ENCODE measurements at places on chromosomes 3 and 15.

DNA sequence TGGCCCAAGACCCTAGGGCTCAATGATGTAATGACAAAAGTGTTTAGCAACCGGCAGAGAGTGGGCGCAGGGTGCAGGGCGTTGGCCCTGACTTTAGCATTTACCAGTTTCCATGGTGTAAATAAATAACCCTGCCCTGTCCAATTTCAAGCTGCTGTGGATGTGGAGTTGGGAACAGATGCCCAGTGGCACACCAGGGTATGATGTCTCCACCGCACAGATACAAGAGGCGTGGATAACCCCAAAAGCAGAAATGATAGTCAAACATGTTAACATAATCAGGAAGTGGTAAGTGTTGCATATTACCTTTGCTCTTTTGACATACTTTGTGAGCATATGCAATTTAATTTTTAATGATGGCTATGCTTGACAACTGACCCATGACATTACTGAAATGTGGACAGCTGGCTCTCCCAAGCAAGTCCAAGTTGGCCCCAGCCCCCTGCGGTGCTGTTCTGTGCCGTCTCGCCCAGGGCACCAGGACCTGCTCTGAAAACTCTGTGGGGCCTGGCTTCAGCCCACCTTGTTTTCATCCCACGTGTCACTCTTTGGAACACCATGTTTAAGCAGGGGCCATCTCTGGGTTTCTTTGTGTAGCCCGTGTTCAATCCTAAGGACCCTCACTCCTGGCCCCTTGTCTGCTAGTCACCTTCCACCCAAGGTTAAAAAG is 10.8 kb upstream of the ANPEP start:
- DNase-seq, result no peak

GRCh38 chr3:150798122-150798618 is 35.2 kb upstream of the SIAH2 start:
- DNase-seq, result no peak

DNA sequence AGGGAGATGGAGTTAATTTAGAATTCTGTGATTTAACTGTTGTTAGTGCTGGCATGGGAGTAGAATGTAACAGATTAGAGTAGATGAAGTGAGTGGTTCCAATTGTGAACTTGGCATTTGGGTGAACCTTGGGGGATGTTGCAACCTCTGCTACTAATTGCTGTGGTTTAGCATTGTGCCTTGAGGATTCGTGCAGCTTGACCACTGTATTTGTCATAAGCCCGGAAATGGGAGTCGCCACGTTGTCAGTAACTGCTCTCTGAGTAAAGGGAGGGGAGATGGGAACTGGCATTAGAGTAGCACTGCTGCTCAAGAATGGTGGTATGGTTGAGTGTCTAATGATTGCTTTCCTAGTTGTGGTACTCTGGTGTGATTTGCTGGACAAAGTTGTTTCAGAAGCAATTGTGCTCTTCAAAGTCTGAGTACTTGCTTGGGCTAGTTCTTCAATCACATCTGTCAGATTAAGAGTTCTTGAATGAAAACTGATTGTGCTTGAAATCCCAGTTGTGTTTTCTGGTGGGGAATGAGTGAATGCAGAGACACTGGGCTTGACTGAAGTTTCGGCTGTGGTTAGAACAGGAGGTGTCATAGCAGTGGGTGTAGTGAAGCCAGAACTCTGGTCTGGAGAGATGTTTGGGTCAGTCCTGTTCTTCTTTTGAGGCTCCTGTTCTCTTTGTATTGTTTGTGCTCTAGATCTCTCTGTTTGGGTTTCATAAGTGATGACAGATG is 15.4 kb downstream of the IGSF10 start:
- no peak for DNase-seq

DNA sequence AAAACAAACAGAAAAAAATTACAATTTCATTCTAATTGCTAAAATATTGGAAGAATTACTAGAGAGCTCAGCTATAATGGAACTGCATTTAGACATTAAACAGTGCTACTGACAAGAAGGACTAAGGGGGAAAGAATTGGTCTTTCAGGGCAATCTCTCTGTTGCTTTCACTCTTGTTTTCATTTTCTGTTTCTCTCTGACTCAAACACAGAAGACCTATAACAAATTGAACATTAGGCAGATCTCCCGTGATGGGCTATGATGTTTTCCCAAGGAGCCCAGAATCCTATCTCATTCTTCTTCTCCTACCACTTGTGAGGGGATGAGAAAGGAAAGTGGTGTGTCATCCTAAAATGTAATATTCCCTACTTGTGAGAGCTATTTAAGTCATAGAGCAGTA is 358.0 kb upstream of the TGFBR2 start:
- no peak for DNase-seq

DNA sequence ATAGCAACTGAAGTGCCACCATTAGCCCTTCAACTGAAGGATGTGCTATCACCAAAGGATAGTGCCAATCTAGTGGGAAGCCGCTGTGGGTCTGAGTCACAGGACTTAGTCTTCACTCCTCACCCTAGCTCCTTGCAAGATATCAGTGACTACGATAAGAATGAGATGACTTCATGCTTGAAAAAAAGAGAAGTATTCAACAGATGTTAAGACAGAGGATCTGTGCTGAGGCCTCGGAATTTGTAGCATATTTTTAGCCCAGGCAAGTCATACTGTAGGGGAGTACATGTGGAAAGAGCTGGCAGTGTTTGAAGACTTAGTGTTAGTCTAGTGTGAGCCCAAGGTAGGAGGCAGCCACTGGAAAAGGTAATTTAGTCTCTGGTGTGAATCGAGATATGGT is 270.7 kb upstream of the LRTM1 start:
- DNase-seq, result no peak

DNA sequence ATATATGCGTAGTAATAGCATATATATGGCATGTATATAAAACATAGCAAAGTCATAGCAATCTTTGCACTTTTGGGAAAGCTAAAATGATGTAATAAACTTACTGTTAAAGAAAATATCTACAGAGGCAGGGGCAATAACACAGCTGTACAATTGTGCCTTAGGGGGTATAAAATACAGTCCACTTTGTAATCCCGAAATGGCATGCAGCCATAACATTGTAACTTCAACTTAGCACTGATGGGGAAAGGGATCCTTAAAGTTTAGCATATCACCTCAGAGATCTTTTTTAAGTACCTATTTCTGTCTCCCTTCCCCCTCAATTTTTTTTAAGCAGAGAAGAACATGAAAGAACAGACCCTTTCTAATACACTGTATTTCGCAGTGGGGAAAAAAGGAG is 40.8 kb downstream of the PLD1 start:
- DNase-seq, result no peak

GRCh38 chr3:196414469-196414868 is 17.8 kb downstream of the UBXN7 start:
- DNase-seq, result no peak

GRCh38 chr3:45143673-45144671 is 2.2 kb downstream of the CDCP1 start:
- DNase-seq, result peak; percentile 4

DNA sequence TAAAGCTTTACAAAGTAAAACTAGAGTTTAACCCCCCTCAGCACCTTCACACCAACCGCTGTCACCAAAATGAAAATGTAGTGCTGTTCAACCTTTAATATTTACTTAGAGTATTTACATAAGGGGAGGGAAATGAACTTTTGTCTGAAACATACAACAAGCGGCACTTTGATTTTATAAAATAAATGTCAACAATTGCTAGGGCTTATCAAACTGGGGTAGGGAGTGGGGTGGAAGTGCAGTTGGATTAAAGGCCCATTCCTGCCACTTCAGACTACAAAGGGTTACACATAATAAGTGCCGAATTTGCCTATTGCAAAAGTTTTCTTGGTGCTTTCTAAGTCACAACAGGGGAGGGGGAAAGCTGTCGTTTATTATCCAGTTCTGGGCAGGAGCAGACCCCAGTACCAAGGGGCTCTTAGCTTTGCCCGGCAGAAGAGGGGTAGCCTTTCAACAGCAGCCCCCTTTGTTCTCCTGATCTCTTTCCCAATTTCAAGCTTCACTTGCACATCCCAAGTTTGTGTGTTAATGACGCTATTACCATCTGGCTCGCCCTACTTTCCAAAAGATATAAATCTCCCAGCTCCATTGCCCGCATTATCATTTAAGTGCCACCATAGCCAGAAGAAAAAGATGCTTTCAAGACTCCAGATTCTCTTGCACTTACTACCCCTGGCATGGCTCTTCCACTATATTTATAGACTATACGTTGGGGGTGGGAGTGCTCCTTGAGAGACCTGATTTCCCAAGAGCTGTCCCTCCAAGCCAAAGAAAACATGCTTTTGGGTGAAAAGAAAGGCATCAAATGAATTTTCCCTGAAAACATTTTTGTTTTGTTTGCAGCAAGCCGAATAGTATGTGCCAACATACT is 17.0 kb downstream of the SOX2 start:
- DNase-seq, result no peak

- DNase-seq, result no peak
Observed at GRCh38 chr3:185076219-185076618, 76.6 kb downstream of the C3orf70 start.

DNA sequence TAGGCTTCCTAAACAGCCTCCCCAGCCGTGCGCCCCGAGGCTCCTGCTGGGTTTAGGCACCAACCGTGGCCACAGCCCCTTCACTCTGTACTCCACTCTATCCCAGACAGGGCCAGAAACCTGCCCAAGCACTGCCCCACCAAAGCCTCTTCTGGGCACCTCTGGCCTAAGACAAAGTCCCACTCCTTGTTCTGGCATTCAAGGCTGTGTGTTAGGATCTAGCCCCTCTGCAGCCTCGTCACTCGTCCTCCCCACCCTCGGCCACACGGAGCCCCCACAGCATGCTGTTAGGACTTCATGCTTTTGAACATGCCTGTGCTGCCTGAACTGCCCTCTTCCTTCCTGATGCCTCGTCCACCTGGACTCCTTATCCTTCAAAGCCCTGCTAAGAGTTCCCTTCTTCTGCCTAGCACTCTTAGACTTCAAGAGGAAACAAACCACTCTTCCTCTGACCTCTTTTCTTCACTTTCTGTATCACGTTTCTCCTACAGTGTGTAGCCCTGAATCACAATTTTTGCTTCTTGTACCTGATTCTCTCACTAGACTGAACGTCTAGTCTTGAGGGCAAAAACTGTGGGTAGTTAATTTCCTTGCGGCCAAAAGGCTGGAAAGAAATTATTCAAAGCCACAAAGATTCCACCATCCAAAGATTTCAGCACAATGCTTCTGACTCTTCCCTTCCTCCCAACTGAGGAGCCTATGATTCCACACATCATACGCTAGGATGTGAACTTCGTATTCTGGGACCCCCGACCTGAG is 28.6 kb downstream of the WNT7A start:
- DNase-seq, result no peak

- DNase-seq, result no peak
Observed at GRCh38 chr3:72652395-72652794, 195.8 kb downstream of the SHQ1 start.

DNA sequence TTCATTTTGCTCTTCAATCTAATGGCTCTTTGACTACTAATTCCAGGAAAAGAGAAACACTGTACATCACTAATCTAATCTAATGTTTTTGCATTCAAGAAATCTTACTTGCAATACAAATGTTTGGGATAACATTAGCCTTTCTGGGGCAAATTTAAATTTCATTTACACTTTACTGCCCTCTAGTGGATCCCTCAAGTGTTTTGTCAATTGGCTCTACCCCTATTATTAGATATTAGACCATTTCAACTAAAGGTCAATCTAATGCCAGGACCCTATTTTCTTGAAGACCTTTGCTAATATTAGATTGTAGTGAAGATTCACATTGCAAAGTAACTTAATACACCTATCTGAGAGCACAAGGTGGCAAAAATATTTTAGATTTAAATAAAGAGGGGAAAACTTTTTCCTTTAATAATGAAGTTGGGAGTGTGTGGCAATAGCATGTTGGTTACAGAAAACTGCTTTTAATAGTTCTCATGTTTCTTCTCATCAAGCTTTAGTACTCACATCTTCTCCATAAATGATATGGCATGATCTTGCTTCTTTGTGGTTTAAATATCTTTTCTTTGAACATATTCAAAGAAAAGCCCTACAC is 5.0 kb downstream of the C2CD4A start:
- no peak for DNase-seq

- DNase-seq, result no peak
Observed at GRCh38 chr3:73292220-73292619, 230.8 kb downstream of the EBLN2 start.

- no peak for DNase-seq
Observed at GRCh38 chr3:20125897-20126296, 60.1 kb downstream of the SGO1 start.

DNA sequence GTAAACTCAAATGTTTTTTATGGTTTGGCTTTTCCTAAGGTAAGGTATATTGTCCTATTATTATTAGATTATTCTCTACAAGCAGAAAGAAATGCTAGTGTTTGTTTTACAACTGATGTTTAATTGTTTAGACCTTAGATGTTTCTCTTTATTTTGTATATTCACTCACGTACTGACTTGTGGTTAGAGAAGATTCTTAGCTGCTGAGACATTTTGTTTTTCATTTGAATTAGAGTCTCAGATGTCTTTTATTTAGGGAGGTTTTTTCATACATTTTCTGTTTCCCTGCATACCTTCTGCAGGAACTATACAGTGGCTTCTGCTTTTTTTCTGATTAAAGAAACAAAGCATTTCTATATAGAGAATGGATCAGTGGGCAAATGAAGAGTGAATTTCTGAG is 110.9 kb downstream of the MYRIP start:
- DNase-seq, result no peak

DNA sequence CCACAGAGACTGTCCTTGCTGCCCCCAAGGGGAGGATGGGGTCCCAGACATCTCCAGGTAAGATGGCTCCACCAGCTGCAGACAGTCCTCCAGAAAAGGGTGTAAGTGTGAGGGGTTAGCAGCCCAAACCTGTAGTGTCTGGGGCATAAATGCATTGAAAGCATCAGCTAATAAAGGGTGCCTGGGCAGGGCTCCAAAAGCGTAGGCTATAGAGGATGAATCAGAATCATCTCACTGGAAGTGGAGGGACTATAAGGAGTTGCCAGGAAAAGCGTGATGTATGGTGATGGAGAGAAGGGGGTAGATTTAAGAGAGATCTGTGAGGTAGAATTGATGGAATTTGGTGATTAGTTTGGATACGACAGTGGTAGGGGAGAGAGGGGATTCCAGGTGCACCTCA is 79.9 kb upstream of the ONECUT1 start:
- DNase-seq, result no peak

DNA sequence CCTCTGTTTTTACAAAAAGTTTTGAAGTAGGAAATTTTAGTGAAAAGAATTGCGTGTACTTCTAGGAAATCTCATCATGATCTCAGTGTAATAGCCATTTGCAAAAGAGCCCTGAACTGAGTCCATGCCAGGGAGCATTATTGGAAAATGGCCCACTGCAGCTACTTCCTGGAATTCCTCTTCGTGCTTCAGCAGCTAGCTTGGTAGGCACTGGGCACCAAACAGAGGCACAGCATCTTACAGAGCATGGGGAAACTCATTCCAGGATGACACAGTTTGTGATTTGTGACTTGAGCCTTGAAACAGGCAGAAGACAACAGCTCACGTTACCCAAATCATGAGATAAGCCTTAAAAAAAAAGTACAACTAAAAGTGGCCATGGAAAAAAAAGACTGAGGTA is 179.1 kb downstream of the WDR72 start:
- peak; percentile 11 for DNase-seq

DNA sequence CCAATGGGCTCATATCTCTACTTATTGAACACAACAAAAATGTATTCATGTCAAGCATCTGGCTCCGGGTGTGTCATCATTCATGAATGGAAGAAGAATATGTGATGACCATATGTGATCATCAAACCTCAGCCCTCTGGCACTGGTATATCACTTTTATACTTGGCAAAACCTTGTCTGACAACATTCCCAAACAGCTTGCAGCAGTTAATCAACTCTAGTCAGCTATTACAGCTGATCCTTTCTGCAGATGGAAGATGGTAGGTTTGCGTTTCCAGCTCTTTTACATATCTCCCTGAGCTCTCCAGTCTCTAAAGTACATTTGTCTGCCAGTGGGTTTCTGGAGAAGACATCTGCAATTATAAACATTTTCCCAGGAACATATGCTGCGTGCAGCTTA is 6.6 kb downstream of the PLSCR5 start:
- DNase-seq, result no peak
